ENCODE measurements at places on chromosomes 4 and X. TPM values are rescaled to one million over a fixed set of nuclear protein-coding genes. Genes with fewer than 3 reads are reported as not detected.

The DCAF4L1 gene
- 0.21 TPM for total RNA-seq

The DMRTC1 gene
- not detected for total RNA-seq

The SSX4 gene
- not detected for total RNA-seq

The ALB gene
- total RNA-seq = 0.31 TPM

The VSIG1 gene
- total RNA-seq = 6.3 TPM
